ENCODE measurements at places on chromosomes 12 and 14.

- DNase-seq = no peak
Measured at GRCh38 chr14:30957813-30958370, 67.6 kb upstream of the AP4S1 start.

DNA sequence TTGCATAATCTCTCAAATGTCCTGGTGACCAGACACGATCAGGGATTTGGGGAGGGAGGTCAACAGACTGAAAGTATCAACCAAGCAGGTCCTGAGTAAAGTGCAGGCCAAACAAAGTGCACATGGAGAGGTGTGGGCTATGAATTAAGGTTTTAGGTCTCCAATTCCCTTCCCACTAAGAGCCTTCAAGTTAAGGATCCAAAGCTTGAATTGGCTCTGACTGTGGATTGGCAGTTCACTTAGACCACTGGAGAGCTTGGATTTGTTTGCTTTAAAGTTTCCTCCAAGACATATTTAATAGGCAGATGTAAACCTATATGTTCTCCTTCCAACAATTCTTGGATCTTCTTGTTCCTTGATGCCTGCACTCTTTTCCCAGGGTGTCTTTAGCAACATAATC lies 129.6 kb upstream of the IGF1 start:
- no peak for DNase-seq

GRCh38 chr12:94100990-94101737 lies 47.2 kb upstream of the PLXNC1 start:
- DNase-seq = peak; percentile 52

DNA sequence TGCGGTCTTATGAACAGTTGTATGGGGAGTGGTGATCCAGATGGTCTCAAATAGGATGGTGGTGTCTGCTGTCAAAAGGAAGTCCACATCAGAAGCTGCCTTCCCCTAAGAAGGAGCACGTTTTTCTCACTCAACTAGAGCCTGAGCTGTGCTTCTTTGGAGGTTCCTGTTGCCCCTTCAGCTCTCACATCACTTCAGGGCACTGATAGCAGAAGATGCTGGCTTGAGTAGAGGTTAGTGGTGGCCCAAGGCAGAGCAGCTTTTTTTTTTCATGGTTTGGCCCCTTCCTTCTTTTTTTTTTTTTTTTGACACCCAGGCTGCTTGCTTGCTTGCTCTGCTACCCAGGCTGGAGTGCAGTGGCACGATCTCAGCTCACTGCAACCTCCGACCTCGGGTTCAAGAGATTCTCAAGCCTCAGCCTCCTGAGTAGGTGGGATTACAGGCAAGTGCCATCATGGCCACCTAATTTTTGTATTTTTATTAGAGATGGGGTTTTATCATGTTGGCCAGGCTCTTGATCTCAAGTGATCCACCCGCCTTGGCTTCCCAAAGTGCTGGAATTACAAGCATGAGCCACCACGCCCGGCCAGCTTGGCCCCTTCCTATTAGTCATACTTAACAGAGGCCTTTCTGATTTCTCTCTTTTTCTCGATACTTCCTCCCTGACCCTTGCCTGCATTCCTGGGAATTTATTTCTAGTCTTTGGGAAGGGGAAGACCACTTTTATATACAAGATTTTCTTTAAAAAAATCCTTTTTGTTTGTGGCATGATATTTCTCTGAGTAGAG lies 31.6 kb downstream of the KLRD1 start:
- DNase-seq = no peak

GRCh38 chr14:68554231-68554630 lies 238.6 kb downstream of the ZFP36L1 start:
- DNase-seq = no peak

- DNase-seq = peak; percentile 78
Measured at GRCh38 chr14:32354716-32355115, 25.6 kb downstream of the AKAP6 start.

- no peak for DNase-seq
Measured at GRCh38 chr14:69988979-69989378, 109.8 kb downstream of the SMOC1 start.

GRCh38 chr12:127108360-127109215 lies 1158.4 kb upstream of the TMEM132C start:
- DNase-seq = peak; percentile 61

GRCh38 chr12:52907092-52907810 lies 2.4 kb upstream of the KRT8 start:
- DNase-seq = no peak

DNA sequence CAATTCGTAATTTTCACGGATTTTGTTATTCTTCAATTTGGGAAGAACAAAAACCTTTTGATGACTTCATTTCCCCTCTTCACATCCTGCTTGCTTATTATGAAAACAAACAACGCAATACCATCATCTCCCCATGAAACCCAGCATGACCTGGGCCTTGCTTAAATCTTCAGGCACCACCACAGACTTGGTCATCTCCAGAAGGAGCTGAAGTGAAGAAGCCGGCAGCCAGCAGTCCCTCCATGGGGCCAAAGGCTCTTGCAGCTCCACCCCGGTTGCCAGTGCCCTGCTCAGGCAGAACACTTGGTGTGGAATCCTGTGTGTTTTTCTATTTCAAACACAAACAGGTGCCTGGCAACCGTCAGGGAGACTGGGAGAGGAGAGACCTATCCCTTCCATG lies 982.9 kb upstream of the TMEM132C start:
- DNase-seq = no peak
